ENCODE measurements at places on chromosomes 16 and 17.

DNA sequence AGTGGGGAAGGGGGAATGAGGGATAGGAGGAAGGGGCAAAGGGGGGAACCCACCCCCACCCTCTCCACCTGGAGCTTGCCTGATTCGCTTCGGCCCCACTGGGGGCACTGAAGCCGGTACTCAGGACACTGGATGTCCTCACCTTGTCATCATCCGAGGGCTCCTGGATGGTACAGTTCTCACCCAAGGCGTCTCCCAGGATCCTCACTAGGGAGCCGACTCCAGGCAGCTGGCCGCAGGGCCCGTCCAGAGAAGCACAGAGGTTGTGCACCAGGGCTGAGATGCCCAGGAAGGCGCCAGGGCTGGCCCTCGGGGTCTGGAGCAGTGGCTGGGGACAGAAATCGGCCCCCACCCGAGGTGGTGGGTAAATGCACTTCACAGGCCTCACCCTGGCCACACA is 92.3 kb downstream of the LITAF start:
- no peak for DNase-seq

- DNase-seq, result no peak
Measured at GRCh38 chr17:44794851-44795413, 35.2 kb downstream of the GJC1 start.

DNA sequence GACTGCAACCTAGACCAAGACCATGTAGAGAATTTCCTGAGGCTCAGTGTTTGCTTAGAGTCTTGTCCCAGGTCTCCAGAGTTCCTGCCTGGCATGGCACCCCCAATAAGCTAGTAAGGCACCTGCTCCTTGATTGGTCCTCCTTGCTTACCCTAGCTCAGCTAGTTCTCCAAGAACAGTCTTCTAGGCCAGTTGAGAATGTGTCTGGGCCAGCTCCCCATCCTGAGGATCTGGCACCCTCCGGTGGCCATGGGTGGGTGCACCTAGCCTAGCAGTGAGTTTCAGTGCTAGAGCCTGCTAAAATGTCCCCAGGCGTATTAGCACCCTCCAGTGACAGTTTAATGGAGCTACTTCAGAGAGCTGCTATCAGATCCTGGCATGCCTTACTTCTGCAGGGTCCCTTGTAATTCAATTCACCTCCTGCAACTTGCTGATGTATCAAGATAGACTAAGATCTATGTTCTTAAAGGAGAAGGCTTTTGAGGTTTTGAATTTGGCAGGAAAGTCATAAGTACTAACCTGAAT is 44.4 kb upstream of the MED13 start:
- DNase-seq, result peak; percentile 70

DNA sequence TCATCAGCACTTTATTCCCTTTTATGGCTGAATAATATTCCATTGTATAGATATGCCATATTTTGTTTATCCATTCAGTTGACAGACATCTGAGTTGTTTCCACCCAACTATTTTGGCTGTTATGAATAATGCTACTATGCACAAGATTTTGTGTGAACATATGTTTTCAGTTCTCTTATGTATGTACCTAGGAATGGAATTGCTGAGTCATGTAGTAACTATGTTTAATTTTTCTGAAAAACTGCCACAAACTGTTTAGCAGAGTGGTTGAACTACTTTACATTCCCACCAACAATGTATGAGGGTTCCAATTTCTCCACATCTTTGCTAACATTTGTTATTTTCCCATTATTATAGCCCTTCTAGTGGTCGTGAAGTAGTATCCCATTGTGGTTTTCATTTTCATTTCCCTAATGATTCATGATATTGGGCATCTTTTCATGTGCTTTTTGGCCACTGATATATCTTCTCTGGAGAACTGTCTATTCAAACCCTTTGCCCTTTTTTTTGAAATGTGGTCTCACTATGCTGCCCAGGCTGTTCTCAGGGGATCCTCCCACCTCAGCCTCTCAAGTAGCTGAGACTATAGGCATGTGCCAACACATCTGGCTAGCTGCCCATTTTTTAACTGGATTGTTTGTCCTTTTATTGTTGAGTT is 26.3 kb downstream of the SMURF2 start:
- no peak for DNase-seq

GRCh38 chr16:54489225-54490111 is 202.9 kb upstream of the IRX3 start:
- DNase-seq, result no peak
